Left hindlimb (tissue), 1 donor: ENCODE measurements at places on chromosomes 16 and 17.

DNA sequence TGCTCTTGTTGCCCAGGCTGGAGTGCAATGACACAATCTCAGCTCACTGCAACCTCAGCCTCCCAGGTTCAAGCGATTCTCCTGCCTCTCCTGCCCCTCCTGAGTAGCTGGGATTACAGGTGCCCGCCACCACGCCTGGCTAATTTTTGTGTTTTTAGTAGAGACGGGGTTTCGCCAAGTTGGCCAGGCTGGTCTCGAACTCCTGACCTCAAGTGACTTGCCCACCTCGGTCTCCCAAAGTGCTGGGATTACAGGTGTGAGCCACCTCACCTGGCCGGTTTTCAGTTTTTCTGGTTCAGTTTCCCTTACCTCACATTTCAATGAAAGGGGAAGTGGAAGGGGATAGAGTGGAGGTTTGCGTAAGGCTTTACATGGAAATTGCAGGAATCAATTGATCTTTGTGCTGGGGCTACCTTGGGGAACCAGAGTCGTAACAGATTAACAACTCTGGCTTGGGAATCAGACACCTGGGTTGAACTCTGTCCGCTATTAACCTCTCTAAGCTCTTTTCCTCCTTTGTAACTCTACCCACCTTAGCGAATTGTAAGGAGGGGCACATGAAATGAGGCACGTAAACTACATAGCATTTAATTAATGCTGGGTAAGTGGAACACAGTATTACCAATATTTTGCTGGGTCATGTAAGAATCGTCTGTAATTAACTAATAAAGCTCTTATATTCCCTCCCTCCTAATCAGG is 3.2 kb downstream of the MPV17L start:
- DNase-seq: no peak

- DNase-seq: no peak
These were observed 7.8 kb upstream of the GSE1 start for GRCh38 chr16:85605051-85605911.

- no peak for DNase-seq
These were observed 11.2 kb upstream of the GFOD2 start for GRCh38 chr16:67730326-67730725.

DNA sequence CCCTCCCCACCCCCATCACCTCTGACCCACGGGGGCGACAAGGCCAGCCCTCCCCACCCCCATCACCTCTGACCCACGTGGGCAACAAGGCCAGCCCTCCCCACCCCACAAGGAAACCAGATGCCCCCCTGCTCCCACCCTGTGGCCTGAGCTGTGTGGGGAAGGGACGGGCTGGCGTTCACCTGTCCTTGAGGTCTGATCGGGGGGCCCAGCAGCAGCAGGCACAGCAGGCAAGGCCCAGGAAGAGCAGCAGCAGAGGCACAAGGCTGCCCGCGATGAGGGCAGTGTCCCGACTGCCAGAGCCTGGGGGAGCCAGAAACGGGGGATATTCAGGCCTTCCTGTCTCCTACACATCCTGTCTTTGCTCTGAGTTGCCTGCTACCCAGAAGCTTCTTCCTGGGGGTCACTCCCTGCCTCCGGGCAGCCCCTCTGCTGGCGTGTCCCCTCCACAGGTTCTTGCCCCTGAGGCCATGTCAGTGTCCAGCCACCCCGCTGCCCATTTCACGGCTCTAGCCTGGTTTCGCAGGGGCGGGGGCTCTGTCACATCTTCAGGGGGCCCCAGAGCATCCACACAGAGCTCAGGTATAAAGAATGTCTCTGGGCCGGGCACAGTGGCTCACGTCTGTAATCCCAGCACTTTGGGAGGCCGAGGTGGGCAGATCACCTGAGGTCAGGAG is 6.8 kb downstream of the SCARF1 start:
- DNase-seq: no peak

DNA sequence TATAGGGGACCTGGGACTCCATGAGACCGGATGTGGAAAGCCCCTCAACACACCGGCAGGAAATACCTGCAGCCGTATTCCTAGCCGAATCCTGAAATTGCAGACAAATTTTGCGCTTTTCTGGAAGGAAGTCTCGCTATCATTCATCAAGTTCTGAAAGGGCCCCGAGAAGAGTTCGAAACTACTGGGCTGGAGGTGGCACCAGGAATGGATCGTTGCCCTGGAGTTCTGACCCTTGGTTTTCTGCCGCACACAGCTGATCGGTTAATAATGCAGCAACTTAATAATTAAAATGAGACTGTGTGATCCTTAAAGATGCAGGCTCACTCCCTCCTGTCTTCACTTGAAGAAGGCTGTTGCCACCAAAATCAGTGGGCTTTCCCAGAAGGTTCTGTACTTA is 55.7 kb upstream of the MRTFB start:
- no peak for DNase-seq

- DNase-seq: no peak
These were observed 35.3 kb upstream of the MMP2 start for GRCh38 chr16:55443434-55444346.

GRCh38 chr17:76252040-76252954 is 12.0 kb upstream of the RNF157 start:
- DNase-seq: no peak

- DNase-seq: no peak
These were observed 20.0 kb upstream of the WFIKKN2 start for GRCh38 chr17:50815400-50815799.

GRCh38 chr16:78884204-78884603 is 716.3 kb downstream of the MAF start:
- no peak for DNase-seq

DNA sequence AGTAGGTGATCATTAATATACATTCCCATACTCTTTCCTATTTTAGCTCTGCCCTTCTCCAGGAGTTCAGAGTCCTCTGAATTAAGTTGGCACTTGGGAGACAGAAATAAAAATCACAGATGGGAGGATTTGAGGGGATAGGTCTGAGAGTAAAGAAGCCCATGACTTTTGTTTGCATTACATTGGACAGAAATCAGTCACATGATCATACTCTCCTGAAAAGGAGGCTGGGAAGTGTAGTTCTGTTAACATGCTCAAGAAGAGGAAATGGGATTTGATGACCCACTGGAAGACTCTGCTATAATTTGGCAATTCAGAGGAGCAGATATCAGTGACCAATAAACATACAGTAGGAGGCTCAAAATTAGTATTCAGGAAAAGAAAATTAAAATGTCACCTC is 674.9 kb upstream of the C16orf82 start:
- no peak for DNase-seq
